ENCODE measurements at places on chromosomes 4 and X.

GRCh38 chrX:129427267-129427666, 96.0 kb downstream of the SMARCA1 start:
- no peak for DNase-seq

DNA sequence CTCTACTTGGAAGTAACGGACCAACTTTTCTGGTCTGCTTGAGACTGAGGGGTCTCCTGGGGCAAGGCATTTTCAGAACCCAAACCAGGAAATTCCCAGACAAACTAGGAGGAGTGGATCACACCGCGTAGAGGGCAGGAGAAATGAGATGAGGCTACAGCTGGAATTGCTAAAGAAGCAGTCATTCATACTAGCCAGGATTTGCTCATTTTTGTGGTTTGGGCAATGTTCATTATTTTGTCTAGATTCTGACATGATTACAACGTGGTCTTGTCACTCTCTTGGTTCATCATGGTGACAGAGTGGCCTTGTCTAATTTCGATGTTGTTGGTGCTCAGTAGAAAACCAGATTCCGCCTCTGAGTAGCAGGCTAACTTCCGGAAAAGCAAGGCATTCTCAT, 63.2 kb downstream of the BANK1 start:
- DNase-seq, result no peak

- no peak for DNase-seq
These were observed 836.7 kb upstream of the EPHA5 start for GRCh38 chr4:66506985-66507384.

DNA sequence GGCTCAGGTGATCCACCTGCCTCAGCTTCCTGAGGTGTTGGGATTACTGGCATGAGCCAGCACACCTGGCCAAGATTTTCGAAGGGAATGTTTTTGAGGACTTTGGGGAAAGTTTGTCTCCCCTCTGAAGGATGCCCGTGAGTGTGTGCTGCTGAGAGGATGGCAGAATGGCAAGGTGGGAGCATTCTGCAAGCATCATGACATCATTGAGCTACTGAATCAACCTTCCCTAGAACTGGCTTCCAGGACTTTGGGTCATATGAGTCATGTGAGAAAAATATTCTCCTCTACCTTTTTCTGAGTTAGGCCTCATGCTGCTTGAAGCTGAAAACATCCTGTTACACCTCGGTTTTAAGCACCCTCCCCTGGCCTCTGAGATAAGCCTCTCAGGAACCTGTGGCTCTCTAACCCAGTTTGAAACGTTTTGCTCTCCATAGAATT, 31.0 kb downstream of the TMEM131L start:
- DNase-seq, result no peak

- DNase-seq, result peak; percentile 22
These were observed 31.2 kb downstream of the CCNI start for GRCh38 chr4:77044461-77045150.

DNA sequence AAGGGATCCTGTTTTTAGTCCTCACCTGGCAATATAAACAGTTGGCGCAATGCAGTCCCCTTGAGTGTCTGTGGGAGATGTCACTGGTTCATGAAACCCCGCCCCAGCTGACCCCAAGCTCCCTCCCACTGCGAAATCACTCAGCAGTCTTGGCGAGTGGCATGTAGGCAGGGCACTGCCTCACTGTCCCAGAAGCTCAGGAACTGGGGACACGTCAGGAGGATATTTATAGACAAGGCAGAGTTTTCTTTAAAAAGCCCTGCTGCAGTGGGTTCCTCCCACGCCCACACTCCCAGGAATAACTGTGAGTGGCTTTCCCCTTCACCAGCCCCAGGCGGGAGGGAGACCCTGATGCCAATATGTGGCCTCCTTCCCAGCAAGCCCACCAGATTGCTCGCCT, 44.3 kb upstream of the PPP2R2C start:
- no peak for DNase-seq

DNA sequence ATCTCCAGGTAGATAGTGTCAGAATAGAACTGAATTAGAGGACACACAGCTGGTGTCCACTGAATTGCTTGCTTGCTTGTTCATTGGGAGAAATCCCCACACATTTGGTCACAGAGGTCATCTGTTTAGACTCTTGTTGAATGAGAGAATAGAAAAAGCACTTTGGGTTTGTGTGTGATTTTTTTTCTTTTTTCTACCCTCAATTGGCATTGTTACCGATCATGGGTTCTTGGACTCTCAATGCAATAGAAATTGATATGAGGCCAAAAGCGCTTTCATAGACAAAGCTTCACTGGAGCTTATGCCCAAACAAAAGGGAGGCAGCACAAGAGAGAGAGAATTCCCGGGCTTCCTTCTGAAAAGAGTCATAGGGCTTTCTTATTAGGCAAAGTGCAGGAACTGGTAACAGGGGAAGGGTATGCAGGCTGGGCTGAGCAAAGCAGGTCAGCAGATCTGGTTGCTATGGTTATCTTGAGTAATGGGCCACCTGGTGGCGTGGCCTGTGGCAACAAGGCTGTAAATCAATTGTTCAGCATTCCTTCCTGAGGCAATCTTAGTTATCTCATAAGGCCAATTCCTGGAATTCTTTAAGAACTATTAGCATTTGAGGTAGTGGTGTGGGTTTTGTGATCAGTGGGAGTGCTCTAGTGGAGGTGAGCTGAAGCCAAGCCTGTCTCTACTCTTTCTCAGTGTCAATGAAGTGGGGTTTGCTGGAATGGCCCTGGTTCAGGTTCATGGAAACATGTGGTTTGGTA, 5.3 kb upstream of the GPR82 start:
- DNase-seq, result no peak

- no peak for DNase-seq
These were observed 134.1 kb downstream of the CEP135 start for GRCh38 chr4:56082829-56083228.

DNA sequence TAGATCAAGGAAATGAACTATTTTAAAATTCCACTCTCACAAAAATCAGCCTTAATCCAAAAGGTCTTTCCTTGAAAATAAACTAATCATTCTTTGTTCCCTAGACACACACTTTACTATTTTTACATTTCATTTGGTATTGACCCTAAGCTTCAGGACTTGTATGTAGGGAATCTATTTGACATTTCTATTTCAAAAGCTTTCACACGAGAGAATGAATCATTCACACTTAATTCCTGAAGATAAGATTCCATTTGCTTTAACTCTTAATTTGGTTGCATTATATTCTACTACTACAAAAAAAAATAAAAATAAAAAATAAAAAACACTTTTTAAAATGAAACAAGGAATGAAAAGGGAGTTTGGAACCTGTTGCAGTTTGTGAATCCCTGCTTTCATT, 43.7 kb downstream of the EDNRA start:
- DNase-seq, result no peak

DNA sequence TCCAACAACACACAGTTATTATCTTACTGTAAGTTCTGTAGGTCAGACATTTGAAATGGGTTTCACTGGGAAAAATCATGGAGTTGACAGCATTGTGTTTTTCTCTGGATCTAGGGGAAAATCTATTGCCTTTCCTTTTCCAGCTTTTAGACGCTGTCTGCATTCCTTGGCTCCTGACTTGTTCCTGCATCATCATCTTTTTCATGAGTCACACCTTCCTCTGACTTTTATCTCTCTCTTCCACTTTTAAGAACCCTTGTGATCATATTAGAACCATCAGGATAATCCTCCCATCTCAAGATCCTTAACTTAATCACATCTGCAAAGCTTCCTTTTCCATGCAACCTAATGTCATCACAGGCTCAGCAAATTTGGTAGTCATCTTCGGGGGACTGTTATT, 1454.8 kb downstream of the RPA4 start:
- no peak for DNase-seq

GRCh38 chr4:80948141-80948540, 82.4 kb upstream of the BMP3 start:
- no peak for DNase-seq

DNA sequence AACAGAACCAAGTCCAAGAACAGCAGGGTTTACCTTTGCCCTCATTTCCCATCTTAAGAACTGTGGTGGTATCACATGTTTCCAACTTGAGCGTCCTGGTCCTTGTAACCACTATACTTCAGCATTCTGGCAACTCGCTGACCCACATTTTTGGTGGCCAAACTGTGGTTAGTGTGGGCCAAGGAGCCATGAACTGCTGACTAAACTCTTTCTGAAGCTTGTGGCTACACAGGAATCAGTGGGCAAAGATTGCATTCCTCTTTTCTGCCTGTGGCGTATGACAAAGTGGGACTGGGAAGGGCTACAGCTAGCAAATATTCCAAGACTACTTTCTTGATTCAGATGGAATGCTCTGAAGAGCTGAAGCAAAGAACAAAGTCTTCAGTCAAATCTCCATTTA, 106.3 kb upstream of the MID1 start:
- DNase-seq, result no peak

DNA sequence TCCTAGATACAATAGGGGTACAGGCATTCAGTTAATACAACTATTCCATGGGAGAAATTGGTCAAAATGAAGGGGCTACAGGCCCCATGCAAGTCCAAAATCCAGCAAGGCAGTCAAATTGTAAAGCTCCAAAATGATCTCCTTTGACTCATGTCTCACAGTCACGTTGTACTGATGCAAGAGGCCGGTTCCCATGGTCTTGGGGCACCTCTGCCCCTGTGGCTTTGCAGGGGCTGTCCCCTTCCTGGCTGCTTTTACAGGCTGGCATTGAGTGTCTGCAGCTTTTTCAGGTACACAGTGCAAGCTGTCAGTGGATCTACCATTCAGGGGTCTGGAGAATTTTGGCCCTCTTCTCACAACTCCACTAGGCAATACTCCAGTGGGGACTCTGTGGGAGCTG, 12.5 kb upstream of the ASIC5 start:
- DNase-seq, result no peak

DNA sequence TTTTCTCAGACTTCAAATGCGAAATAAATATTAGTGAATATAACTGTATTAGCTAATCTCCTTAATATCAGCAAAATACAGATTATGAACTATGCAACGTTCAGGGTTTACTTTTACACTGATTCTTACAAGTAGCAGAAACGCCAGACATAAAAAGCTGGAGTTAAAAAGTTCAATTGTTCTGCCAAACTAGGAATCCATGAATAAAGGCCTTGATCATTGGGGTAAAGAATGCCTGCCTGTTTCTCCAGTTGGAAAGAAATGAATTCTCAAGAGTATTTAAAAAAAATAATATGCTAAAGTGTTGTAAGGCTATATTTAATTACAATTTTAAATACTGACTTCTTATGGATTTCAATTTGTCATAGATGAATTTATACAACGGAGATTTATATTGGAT, 612.2 kb downstream of the DMD start:
- no peak for DNase-seq

- no peak for DNase-seq
These were observed 200.0 kb downstream of the BCOR start for GRCh38 chrX:39897741-39898097.

DNA sequence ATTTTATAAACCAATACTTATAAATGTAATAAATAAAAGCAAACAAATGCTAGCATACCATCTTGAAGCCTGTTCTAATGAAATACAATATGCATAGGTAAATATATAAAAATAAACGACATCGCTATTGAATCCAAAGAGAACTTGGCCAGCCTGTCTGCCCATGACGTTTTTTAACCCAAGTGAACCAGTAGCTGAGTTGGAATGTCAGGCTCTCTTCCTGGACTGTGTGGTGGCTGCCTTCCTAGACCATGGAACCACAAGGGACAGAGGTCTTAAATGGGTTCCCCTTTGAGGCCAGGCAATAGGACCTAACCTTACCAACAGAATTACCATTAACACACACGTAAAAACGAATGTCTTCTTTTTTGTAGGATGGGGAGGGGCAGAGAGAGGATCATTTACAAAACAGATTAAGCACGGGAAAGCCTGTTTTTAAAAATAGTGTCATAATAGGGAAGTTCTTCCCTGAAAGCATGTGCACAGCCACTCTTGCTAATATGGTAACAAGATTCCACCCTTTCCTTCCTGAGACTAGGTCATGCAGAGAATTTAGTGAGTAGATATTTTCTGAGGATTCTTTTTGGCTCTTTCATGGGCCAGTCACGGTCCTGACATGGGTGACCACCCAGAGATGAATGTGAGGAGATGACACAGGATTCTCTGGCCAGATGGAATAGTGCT, 69.4 kb upstream of the ACSL1 start:
- no peak for DNase-seq

GRCh38 chr4:22987870-22988269, 295.1 kb downstream of the GBA3 start:
- no peak for DNase-seq

- no peak for DNase-seq
These were observed 355.1 kb upstream of the PABPC5 start for GRCh38 chrX:91079342-91080114.

DNA sequence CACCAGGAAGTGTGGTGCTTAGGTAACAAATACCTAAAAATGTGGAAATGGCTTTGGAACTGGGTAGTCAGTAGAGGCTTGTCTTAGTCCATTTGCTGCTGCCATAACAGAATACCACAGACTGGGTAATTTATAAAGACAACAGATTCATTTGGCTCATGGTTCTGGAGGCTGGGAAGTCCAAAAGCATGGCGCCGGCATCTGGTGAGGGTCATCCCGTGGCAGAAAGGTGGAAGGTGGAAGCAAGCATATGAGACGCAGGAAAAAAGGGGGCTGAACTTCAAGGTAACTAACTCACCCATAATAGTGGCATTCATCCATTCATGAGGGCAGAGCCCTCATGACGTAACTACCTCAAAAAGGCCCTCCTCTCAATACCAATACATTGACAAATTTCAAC, 6.6 kb downstream of the FAM3A start:
- DNase-seq, result no peak

DNA sequence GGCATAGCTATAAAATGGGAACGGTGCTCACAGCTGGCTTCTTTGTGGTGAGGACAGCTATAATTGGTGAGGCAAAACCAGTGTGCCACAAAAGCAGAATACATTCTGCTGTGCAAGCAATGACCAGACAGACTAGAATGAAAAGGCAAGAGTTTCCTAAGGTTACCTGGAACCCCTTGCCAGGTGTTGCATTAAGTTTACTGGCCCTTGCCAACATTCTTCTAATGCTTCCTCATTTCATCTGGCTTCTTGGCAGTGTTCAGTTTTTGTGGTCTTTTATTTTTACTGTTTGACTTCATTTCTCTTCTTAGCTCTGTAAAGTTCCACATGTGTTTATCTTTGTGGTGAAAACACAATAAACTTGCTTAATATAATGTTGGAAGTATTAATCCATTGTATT, 131.4 kb downstream of the PTTG2 start:
- no peak for DNase-seq

DNA sequence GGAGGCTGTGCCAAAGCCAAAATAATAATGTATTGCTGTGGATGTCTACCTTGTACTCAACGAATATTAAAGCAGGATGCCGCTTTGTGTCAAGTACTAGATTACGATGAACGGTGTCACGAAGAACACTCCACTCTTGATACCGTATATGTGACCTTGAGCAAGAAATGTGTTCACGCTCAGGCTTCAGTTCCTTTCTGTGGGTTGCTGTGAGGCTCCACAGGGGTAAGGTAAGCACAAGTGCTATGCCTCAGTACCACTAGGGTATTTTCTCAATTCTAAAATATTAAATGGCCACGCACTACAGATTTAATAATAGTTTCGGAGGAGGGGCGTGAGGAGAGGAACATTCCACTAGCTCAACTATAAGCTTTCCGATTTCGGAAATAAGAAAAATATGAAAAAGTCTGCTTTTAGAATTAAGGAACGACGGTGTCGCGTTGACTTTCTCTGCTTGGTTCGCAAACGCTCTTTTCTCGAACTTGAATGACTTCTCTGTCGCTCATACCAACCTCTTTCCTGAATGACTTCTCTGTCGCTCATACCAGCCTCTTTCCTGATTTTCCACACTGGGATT, 607 bp upstream of the SCOC start:
- DNase-seq, result peak; percentile 12
